ENCODE measurements at places on chromosomes 5 and 9. TPM values are rescaled to one million over a fixed set of nuclear protein-coding genes. Genes with fewer than 3 reads are reported as not detected.

The IL17B gene
- total RNA-seq = 3.0 TPM

The PCDHGB2 gene
- 6.3 TPM for total RNA-seq

DNA sequence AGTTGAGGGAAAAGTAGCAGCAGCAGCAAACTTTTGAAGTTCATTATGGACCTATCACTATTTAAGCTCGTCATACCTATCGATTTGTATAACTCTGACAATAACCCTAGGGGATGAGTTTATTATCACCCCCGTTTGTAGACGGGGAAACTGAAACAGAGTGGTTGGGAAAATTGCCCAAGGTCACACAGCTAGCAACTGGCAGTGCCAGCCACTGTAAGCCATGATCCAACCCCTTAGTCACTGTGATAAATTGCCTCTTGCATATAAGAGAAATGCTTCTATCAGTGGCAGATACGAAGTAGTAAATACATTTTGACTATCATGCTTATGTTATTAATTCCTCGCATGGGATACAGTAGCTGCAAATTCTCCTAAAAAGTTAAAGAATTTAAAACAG, 73.3 kb upstream of the ATP10B start:
- DNase-seq = peak; percentile 53

DNA sequence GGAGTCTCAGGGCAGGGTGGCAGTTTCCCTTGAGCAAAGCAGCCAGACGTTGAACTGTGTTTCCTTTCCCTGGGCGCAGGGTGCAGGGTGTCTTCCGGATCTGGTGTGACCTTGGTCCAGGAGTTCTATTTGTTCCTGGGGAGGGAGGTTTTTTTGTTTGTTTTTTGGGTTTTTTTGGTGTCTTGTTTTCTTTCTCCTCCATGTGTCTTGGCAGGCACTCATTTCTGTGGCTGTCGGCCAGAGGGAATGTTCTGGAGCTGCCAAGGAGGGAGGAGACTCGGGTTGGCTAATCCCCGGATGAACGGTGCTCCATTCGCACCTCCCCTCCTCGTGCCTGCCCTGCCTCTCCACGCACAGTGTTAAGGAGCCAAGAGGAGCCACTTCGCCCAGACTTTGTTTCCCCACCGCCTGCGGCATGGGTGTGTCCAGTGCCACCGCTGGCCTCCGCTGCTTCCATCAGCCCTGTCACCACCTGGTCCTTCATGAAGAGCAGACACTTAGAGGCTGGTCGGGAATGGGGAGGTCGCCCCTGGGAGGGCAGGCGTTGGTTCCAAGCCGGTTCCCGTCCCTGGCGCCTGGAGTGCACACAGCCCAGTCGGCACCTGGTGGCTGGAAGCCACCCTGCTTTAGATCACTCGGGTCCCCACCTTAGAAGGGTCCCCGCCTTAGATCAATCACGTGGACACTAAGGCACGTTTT, 3.5 kb upstream of the PHYHD1 start:
- DNase-seq = peak; percentile 89

The OBP2B gene
- total RNA-seq = not detected

The ROR2 gene
- 3.9 TPM for total RNA-seq

DNA sequence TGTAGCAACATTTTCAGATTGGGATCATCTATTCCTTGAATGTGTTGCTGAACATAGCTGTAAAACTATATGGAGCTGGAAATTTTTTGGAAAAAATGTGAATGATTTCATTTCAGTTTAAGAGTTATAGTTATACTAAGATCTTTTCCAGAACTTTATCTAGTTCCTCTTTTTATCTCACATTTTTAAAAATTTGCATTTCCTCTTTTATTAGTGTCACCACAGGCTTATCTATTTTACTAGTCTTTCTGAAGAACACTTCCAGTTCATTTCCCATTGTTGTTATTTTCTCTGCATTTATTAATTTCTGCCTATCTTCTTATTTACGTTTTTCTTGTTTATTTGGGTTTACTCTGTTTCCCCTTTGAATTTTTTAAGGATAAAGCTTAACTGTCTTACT, 46.0 kb upstream of the FSTL4 start:
- DNase-seq = no peak

DNA sequence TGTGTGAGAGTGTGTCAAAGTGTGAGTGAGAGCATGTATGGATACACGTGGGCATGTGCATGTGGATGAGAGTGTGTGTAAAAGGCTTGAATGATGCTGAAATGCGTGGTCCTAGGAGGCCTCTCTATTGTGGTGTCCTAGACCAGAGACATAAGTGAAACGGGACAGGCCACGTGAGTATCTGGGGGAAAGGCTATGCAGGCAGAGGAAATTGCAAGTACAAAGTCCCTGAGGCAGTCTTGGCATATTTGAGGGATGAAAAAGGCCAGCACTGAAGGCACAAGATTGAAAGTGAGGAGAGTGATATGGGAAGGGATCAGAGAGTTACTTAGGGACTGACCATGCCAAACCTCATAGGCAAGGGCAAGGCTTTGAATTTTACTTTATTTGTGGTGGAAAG, 67.2 kb upstream of the CCDC152 start:
- no peak for DNase-seq

The LCN9 gene
- not detected for total RNA-seq

DNA sequence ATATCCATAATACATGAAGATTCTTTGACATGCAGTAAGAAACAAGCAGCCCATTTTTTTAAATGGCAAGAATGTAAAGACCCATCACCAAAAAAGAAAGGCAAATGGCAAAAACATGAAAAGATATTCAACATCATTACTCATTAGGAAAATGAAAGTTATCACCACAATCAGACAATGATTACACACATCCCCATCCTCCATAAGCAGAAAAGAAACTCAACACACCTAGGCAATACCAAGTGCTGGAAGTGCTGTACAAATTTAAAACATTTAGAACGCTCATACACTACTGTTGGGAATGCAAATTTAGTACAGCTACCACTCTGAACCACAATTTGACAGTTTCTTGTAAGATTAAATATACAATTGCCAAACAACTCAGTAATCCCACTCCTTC, 466.7 kb downstream of the ACTL7B start:
- no peak for DNase-seq

DNA sequence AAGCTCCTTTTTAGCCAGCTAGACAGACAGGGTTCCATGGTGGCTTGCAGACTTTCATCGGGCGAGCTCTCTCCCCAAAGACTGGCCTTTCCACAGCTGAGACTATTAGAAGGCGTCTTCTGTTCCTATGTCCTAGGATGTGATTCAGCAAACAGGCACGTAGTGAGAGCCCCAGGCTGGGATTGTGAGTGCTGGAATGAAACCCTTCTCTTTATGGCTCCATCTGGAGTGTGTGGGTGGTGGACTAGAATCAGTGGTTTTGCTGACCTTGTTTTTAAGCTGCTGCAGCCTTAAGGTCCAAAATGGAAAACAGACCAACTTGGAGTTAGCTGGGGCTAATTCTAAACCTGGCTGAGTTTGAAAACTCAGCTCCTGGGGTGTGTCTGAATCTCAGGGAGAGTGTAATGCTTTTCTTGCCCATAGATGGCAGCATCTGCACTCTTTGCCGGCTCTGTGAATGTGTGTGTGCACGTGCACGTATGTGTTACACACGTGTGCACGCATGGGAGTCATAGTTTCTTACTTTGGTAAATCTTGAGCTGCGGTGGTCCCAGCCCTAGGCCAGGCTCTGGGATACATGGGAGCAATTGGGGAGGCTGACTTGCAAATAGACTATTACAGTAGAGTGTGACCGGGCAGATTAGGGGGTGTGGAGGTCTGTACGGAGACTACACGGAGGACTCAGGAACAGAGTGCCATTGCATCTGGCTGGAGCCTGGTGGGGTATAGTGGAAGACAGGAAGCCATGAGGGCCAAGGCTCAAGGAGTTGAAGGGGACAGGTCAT, 10.7 kb downstream of the GSN start:
- DNase-seq = peak; percentile 76

DNA sequence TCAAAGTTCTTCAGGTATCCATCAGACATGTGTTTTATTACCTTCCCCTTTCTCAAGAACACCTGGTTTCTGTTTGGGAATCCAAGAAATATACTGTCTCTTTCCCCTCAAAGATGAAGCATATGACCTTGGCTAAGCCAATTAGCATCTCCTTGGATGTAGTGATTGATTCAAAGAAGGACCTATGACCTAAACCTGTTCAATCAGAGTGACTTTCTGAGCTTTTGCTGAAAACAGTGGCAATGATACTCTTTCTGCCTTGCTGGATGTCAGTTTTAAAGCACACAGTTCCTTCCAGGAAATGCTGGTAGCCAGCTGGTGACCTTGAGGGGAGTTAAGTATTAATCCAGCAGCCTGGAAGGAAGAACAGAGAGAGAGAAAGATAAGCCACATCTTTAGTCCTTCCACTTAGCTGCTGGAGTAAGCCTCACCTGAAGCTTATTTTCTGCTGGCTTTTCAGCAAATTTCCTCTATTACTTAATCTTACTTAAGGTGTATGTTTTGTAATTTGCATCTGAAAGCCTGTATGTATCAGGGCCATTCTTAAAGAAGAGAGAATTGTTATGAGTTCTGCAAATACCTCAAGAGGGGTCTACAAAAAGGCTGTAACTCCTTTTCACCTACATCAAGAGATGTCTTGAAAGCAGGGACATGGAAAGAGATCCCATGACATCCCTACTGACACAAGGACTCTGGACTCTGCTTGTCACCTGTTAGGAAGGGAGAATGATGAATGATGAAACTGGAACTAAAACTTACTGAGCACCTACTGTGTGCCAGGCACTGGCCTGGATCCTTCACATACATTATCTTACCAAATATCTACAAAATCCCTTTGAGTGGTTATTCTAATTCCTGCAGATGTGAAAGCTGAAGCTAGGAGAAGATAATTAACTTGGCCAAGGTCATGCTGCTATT, 35.2 kb upstream of the PIK3R1 start:
- DNase-seq = no peak

DNA sequence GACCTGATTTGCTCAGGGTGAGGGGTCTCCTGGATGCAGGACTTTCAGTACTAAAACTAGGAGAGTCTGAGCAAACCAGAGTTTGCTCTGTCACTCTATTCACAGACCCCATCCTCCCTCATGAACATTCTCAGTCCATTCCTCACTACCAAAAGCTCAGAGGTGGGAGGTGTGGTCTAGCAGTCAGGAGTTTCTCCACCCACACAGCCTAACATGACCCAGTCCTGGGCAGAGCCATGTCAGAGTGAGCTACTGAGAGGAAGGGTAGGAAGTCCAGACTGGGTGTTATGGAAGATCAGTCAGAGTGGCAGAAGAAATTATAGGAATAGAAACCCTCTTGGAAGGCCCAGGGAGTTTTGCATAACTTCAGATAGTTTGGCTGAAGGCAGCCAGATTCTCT, 113.3 kb upstream of the GRAMD2B start:
- DNase-seq = no peak

DNA sequence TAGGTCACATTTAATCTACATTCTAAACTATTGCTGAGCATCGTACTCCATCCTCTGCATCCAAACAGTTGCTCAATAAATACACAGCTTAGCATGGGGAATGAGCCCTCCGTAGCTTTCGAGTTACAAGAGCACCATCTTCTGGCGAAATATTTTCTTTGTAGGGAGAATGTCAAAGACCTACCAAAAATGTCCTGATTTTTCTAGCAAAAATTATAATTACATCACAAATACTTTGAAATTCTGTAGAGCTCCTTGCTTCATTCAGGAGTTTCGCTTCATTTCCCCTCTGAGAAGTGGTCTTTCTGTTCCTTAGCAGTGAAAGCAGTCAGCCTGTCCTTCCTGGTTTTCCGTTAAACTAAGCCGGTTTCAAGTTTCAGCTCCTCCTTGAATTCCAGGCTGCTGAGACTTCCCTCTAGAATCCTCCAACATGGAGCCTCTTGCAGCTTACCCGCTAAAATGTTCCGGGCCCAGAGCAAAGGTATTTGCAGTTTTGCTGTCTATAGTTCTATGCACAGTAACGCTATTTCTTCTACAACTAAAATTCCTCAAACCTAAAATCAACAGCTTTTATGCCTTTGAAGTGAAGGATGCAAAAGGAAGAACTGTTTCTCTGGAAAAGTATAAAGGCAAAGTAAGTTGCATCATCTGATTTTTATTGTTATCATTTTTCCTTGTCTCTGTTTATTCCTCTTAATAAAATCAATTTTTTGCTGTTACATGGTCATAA, at the start of gene GPX8:
GPX8 (plus strand) TSS at position 409 of the 730 bp plus-strand sequence; CDS start at position 431, 22 bp downstream.
- no peak for DNase-seq

DNA sequence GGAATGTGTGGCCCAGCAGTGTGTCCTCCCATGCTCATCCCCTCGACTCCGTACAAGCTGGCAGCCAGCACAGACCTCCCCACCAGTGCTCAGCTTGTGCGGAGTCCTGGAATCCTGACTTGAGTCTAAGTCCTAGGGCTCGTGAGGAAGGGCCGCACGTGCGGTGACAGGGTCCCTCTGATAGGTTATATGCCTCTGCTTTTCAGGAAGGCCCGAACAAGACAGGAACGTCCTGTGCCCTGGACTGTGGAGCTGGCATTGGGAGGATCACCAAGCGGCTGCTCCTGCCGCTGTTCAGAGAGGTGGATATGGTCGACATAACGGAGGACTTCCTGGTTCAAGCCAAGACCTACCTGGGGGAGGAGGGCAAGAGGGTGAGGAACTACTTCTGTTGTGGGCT, 7.9 kb downstream of the NTMT1 start:
- DNase-seq = no peak

The SNCAIP gene
- 1.7 TPM for total RNA-seq

DNA sequence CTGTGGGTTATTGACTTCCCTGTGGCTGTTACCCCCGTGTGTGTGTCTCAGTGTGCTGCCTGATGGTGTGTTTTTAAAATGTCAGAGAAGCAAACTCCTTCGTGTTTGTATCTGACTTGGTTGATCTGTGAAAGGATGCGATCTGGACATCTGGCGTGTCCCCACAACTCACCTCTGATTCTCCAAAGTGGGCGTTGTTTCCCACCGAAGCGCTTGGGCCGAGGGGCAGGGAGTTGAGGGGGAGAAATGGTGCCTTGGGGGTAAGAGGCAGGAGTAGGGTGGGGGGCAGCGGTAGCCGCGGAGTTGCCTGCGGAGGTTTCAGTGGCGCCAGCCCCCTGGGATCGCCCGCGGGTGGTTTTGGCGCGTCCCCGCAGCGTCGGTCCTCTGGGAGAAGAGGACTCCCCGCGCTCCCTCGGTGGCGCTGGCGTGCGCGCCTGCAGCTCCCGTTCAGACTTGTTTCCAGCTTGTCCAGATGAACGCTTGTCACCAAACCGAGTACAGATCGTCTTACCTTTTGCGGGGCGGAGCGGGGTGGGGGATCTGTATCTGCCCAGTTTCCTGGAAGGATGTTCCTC, 1.1 kb downstream of the MAST4 start:
- peak; percentile 63 for DNase-seq

DNA sequence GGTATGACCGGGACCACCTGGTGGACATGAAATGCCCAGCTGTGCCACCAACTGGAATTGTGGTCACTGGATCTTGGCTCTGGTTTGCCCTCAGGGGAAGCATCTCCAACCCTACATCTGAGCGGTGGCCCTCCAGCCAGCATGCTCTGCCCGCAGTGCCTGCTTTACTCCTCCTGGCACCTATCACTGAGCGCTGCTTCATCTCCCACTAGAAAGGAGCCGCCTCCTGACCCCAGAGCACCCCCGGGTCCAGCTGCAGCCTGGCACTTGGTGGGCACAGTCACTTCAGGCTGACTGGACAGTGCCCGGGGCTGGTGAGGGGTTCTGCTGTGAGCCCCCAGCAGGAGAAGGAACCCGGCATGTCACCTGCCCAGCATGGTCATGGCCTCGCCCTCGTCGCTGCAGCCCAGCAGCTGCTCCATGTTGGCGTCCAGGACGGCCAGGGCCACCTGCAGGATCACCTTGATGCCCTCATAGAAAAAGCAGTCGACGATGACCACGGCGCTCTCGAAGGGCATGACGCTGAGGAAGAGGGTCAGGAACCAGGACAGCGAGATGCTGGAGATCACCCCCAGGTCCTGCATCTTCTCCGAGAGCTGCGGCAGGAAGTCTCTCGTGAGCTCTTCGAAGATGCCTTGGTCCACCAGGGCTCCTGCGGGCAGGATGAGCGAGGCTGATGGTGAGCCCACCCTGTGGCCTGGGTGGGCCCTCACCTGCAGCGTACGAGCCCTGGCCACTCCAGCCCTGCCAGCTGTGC, 16.1 kb upstream of the MRNIP start:
- DNase-seq = no peak

The TLX3 gene
- 0.17 TPM for total RNA-seq

Measured in adrenal gland (tissue), 19 donors.